ENCODE measurements at places on chromosomes 2 and 18. TPM values are rescaled to one million over a fixed set of nuclear protein-coding genes. Genes with fewer than 3 reads are reported as not detected.

DNA sequence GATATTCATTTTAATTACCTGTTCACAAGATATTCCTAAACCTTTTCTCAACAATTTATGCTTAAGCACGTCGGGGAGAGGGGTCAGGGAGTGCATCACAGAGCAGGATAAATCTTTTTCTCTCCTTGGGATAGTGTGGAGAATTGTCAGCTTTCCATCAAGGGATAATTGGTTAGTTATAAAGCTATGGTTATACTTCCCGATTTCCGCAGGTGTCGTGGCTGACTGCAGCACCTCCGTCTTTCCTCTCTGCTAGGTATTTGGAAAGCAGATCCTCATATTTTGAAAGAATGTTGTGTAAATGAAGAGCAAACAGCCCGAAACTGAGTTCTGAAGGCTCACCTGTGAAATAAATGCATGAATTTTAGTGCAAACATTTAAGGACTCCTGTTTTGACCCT, 778 bp downstream of the DYNC2LI1 start:
- DNase-seq: peak; percentile 11

DNA sequence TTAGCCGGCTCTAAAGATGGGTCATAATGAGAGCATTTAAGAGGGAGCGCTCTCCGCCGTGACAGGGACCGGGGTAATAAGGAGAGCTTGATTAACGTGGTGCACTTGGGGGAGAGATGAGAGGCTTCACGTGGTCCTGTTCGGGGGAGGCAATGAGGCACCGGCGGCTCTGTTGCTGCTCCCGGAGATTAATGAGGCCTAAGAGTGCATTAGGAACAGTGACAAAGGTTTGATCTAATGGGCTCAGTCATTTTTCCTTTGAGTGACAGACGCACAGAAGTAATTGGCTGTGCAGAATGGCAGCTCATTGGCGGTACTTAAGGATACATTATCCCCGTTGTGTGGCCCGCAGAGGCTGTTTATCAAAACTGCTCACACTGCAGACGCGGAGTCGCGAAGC, 250.7 kb downstream of the GBX2 start:
- DNase-seq: no peak

GRCh38 chr2:42141687-42142546, 27.2 kb upstream of the EML4 start:
- DNase-seq: peak; percentile 67

Gene GAL3ST2
- total RNA-seq: not detected

Gene SNTG2
- 2.4 TPM for total RNA-seq

Gene MBOAT2
- 4.7 TPM for total RNA-seq

Gene PSMA8
- total RNA-seq: 1.0 TPM

Gene CABYR
- 2.0 TPM for total RNA-seq

Gene CTDP1
- total RNA-seq: 33.3 TPM
